Stimulated activated CD8-positive, alpha-beta memory T cell treated with anti-CD3 and anti-CD28 coated beads, Interleukin-15, amount 100 ng/mL, for 48 hours (primary cell): ENCODE measurements at places on chromosomes 4 and X.

DNA sequence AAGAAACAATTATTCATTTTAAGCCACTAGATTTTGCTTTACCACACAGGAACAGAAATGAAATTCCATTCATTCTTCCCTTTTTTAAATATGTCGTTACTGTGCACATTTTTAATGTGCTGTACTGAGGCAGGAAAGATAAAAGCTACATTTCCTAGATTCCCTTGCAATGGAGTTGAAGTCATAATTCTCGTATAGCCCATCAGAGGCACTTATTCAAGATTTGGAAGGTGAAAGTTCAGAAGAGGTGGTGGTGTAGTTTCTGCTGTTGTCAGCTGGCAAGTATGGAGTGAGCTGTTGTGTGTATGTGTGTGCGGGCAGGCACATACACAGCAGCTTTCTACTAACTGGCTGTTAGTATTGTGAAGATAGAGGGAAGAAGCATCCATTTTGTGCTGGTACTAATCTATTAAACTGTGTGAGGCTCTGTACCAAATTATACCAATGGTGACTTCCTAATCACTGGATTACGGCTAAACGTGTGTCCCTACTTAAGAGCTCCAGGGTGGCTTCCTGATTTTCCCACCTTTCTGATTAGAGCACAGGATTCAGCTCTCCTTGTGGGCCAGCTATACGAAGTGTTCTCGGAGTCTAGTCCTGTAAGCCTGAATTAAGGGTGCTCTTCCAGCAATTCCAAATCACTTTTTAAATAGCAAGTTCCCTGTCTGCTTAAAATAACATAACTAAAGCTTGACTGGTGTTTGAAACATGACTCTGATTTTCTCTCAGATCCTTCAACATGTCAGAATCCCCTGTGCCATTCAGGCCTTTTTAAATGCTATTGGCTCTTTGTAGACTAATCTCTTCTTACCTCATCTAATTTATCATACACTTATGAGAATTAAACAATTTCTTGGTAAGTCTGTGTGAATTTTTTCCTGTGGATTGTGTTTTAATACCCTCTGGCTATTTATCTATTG, 43.8 kb downstream of the PDS5A start:
- DNase-seq = no peak

DNA sequence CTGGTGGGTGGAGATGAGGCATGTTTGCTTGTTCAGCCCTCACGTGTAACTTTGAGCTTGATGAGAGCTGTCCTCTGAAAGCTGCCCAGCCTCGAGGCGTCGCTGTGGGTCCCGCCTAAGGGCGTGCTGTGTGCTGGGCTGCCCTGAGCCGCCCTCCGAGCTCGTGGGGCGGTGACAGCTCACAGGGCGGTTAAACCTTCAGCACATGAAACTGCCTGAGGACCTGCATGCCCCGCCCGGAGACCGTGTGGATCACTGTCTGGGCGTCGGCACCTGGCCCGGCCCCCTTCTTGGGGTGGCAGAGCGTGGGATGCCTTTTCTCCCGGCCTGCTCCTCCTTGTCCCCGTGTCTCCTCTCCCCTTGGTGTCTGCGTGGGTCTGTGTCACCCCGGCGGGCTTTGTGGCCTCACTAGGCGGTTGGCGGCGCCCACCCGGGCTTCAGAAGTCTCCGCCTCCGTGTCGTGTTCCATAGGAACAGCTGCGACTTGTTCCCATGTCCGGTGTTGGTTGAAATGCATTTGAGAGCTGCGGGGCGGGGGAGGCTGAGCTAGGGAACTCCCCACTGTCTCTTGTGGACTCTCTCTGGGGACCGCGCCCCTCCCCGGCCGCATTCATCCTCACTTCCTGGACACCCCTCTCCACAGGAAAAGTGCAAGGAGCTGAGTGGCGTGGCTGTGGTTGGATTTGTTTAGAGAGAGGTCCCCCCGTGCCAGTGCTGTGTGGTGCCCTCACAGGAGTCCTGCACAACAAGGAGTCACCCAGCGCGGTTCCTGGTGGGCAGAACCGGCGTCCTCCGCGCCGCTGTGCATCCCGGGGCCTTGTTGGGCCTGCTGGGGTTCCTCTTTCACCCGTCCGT, 6.8 kb downstream of the AKAP17A start:
- DNase-seq = no peak

GRCh38 chr4:14958436-14958835, 43.8 kb upstream of the CPEB2 start:
- DNase-seq = no peak

- no peak for DNase-seq
Measured at GRCh38 chr4:26729027-26729426, 131.6 kb upstream of the STIM2 start.

DNA sequence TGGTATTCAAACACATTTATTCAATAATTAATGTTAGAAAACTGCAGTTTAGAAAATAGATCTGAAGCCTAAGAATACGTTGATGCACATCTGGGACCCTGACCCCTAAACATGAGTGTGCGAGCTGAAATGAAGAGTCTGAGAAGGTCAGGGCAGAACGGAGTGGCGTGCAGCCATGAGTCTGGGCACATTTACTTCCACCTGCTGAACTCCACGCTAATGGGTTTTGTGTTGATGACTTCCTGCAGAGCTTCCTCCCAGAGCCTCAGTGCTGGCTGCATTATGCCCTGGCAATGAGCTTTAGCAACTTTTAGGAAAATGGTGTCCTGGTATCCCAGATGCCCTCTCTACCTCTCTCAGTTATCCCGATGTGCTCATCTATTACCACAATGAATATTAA, 53.1 kb downstream of the FAM114A1 start:
- DNase-seq = no peak

GRCh38 chrX:131907488-131908314, 115.4 kb upstream of the STK26 start:
- DNase-seq = no peak

- DNase-seq = no peak
Measured at GRCh38 chr4:2079006-2079405, 19.9 kb downstream of the NAT8L start.

GRCh38 chrX:27336466-27337091, 126.6 kb downstream of the PPP4R3C start:
- no peak for DNase-seq

DNA sequence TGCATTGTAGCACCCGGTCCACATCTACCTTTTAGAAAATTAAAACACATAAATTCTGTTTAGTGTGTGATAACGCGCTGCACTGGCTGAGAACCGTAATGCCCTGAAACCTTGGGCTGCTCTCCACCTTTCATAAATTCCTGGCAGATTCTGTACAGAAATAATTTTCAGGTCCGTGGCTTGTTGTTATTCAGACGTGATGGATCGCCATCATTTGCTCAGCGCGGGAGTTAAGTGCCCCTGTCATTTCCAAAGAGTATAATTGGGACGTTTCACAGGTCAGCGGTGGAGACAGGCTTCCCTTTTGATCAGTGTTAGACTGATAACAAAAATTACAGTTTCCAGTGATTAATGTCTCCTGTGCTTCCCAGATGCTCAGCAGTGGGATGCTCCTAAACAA, 16.5 kb downstream of the UVSSA start:
- DNase-seq = no peak

DNA sequence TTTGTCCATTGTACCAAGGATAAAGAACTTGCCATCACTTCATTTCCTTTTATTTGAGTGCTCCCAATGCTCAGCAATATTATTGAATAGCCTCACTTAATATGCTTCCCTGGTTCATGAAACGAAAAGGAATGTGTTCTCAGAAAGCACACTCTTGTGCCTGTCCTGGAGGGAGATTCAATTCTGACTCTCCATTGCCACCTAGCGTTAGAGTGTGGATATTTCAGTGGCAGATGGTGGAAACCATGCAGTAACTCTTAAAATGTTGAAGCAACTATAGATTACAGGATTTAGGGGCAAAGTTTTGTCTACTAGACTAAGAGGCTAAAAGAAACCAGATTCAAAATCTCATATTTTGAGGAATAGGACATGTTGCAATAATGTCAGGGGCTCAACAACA, 36.0 kb downstream of the GAB3 start:
- DNase-seq = no peak

DNA sequence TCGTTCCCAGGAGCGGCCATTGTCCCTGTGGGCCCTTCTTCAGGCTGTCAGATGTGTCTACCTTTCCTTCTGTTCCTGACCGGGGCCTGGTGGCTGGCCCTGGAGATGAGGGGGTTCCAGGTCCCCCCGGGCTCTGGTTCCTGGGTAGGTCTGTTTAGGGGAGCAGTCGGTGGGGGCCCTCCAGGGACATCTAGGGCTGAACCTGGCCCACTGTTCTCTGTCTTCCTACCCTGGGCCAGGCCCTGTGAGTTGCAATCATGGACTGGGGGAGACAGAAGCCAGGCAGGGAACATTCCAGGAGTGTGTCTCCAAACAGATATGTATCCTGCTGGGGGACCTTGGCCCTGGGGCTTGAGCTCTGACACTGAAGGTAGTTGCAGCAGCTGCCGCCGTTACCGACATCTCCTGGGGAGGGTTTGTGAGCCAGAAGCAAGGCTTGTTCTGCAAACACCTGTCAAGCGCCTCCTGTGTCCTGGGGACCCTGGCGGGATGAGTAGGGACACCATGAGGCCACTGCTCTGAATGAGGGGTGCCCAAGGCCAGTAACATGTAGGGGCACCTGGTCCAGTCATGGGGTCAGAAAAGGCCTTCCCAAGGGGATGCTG, 49.5 kb upstream of the ADRA2C start:
- no peak for DNase-seq

- DNase-seq = no peak
Measured at GRCh38 chrX:66632981-66633380, 5.9 kb downstream of the EDA2R start.
